HuH-7.5 (cell line): ENCODE measurements at places on chromosomes 6 and 20.
A peak's percentile ranks its signal among the peaks of the same experiment; 100 is the strongest.

DNA sequence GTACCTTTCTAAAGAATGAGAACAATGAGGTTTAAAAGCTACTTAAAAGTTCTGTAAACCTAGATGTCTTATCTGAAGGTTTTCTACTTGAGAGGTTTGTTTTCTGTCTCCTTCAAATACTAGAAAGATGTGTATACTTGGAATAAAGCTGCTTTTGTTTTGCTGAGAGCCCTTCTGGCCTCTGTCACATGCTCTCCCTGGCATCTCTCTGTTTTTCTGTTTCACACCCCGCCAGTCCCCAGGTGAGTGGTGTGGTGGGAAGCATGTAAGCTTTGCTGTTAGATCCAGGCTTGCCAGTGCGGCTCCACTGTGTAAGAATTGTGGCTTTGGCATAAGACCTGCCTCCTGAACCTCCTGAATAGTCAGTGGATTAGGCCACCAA lies 56.8 kb downstream of the SNX9 start:
- DNase-seq: no peak

- no peak for DNase-seq
These were observed 339.2 kb upstream of the JARID2 start for GRCh38 chr6:14906621-14907020.

DNA sequence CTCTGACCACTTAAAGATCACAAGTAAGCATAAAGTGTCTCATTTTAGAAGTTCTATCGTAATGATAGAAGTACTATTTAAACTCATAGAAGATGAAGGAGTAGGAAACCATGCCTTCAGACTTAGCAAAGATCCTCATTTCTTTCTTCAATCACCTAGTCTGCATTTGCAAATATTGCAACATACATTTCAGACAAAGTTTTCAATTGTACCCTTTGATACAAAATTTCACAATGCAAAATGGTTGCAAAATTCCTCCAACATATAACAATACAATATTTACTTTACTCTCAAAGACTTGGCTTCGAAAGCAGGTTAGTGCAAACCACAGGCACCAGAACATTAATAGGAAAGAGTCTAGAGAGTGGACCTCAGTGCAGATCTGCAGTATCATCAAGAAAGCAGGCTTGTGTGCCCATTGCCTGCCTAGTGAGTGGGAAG lies 16.1 kb upstream of the ROS1 start:
- peak; percentile 13 for DNase-seq

DNA sequence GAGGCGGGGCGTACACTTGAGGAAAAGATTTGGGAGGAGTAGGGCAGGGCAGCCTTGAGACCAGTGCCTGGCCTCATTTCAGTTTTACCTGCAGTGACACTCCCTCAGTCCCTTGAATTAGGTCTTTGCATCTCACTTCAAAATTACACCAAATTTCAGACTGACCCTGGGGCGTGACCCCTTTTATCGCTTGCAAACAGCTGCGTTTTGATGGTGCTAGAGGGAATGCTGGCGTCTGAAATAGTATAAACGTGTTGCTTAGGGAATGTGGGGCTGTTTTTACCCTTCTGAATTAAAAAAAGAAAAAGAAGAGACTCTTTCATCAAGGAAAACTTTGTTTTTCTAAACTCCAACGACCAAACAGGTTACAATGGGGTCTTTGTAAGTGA lies 21.0 kb downstream of the COL9A1 start:
- DNase-seq: no peak

GRCh38 chr6:153872946-153873345 lies 166.1 kb upstream of the OPRM1 start:
- DNase-seq: no peak

GRCh38 chr6:36599791-36600209 lies 5.6 kb downstream of the SRSF3 start:
- DNase-seq: no peak

DNA sequence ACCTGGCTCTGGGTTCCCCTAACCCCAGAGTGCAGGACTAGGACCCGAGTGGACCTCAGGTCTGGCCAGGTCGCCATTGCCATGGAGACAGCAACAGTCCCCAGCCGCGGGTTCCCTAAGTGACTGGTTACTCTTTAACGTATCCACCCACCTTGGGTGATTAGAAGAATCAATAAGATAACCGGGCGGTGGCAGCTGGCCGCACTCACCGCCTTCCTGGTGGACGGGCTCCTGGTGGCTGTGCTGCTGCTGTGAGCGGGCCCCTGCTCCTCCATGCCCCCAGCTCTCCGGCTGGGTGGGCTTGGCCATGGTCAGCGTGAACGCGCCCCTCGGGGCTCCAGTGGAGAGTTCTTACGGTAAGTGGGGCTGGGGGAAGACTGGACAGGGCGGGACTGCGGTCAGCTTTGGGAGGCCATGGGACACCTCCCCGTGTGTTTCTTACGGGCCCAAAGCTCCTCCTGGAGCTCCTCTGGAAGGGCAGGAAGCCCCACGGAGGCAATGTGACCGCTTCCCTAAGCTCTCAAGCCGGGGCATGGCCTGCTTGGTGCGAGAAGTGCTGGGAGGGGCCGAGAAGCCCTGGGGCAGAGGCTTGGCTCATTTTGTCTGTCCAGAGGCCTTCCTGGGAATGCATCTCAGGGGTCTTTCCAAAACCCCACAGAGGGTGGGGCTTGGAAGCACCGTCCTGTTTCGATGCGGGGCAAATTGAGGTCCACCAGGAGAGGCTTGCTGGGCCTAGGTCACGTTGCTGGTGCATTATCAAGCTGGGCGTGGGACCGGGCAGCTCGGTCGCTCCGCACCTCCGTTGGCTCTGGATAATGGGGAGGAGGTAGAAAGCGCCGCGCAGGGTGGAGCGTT lies at the start of gene HNF4A:
Gene HNF4A (plus strand): TSS at position 202 of the 855 bp plus-strand sequence. CDS start 106 bp downstream, at position 308.
- peak; percentile 78 for DNase-seq

- no peak for DNase-seq
These were observed 73.9 kb downstream of the FOXF2 start for GRCh38 chr6:1463275-1463674.

- DNase-seq: no peak
These were observed 41.7 kb upstream of the SCRT2 start for GRCh38 chr20:717271-717670.

DNA sequence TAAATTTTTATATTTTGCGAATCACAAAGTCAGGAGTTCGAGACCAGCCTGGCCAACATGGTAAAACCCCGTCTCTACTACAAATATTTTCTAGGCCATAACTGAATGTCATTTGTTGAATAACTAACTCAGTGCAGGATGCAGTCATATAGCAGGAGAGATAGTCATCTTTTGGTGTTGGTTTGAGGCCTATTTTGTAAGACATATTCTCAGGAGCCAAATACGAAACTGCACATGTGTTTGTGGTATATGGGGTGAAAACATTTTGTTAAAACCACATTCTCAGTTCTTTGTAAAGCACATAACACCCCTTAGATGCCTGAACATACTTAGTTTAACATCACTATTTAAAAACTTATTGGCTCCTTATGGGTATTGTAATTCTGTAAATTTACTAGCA lies 4.7 kb upstream of the ENPP5 start:
- no peak for DNase-seq

DNA sequence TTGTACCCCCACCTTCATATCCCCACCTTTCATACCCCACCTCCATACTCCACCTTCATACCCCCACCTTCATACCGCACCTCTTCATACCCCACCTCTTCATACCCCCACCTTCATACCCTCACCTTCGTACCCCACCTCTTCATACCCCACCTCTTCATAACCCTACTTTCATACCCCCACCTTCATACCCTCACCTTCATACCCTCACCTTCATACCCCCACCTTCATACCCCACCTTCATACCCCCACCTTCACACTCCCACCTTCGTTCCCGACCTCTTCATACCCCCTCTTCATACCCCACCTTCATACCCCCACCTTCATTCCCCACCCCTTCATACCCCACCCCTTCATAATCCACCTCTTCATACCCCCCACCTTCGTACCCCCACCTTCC lies 92.9 kb upstream of the NAA20 start:
- no peak for DNase-seq

GRCh38 chr6:122753000-122753687 lies 26.4 kb upstream of the FABP7 start:
- DNase-seq: no peak

DNA sequence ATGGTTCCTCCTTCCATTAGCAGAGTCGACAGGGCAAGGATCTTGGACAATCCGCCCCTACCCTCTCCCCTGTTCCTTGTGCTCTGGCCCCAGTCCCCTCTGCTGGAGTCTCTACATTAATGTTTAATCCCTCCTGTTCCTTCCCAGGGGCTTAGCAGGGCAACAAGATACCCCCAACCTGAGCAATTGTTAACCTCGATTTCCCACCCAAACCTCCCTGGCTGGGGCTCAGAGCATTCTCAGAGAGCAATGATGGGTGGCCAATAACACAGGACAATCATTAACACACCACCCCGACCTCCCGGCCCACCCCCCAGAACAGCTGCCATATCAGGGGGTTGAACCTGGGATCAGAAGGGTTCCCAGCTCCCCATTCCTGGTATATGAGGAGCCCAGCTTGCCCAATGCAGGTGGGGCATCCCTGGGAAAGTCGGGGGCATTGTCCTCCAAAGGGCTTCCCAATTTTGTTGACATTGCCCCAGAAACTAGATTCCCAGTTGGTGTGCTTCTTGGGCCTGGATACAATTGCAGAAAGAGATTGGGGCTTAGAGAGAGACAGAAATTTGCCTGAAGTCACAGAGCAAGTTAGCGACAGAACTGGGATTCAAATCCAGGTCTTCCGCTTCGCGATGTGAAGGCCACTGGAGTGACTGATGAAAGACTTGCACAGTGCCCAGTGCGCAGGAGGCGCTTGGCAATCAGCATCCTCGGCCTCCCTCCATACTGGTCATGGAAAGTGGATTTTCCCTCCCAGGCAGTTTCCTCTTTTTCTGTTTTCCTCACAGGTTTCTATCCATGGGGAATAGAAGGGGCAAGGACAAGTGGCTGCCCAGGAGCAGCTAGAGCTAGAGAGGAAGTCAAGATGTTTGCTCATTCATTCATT lies 59.6 kb upstream of the TTPAL start:
- no peak for DNase-seq

DNA sequence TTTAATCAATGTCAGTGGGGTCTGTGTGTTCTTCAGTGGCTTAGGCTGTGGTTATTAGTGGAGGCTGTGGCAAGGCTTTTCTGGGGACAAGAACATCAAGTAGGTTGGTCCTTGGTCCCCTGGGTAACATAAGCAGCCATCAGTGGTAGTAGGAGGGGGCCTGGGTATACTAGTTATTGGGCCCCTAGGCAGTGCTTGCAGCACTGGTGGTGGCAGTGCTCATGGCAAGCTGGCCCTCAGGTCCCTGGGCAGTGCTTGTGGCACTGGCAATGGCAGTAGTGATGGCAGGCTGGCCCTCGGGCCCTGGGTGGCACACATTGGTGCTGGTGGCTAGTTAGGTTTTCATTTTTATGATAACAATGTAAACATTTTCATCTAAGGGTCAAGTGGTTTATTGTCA lies 32.5 kb upstream of the MAS1 start:
- DNase-seq: no peak

DNA sequence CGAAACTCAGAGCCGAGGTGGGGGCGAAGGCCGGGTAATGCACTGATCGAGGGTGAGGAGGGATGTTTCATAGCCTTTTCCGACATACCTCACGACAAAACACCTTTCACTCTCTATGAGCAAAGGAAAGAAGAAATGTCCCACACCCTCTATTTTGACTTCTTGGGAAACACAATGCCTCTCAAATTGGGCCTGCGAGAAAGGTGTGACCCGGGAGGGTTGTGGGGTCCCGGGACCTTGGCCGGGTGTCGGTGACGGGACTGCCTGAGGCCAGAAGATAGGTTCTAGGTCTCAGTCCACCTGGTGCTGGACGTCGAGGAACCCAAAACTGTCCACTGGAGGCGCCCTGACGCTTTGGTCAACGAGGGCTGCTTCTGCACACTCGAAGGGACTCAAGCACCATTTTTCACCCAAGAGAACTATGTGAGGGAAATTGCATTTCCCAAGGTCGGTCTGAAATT lies 41.1 kb upstream of the OSTM1 start:
- DNase-seq: peak; percentile 89

GRCh38 chr20:33175123-33175522 lies 7.2 kb downstream of the BPIFA2 start:
- no peak for DNase-seq

DNA sequence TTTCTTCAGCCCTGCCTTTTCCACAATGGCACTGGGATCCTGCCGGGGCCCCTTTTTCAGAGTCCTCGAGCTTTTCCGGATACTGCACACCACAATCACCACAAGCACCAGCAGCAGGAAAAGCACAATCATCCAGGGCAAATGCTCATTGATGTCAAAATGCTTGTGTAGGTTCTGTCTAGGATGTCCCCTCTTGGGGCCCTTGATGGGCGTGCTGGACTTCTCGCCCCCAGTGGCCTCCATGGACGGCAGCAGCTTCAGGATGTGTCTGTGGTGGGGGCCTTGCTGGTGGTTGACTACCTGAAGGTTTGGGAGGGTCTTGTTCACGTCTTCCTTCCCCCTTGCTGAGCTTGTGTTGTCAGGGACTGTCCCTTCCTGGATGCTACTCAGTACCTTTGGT lies 25.7 kb downstream of the TNFRSF21 start:
- no peak for DNase-seq
